EL (cell line): ENCODE measurements at places on chromosomes 12 and 14.

- DNase-seq: no peak
Observed at GRCh38 chr12:1382826-1383225, 211.6 kb downstream of the FBXL14 start.

DNA sequence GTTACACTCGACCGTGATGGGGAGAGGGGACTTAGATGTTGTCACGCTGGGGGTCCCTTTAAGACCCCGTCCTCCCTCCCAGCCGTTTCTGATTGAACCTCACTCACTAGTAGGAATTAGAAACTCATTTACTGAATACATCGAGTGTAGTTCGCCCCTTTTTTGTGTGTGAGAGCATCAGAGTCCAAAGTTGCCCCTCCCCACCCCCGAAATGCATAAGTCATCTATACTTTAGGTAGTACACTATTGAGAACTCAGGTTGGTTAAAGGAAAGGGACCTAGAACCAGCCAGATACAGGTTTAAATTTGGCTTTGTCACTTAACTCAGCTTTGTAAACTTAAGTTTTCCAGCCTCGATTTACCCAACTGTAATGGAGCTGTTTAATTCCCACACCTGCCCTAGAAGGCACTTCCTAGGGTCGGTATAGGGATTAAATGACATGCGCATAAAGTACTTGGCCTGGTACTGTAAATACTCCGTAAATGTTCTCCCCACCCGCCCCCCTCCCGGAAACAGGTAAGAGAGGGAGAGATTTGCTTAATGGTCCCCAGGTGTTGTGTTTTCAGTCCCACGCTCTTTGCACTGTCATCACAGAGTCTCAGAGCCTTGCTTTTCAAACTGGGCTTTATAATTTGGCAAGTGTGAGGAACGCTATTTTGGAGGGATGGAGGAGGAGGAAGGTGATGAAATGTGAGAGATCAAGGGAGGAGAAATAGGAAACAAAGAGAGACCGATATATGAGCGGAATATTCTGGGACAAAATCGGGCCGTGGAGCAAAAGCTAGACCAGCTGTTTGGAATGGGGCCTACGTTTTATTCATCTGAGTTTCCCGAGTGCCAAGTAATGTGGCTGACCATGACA is 897 bp downstream of the SUDS3 start:
- no peak for DNase-seq

DNA sequence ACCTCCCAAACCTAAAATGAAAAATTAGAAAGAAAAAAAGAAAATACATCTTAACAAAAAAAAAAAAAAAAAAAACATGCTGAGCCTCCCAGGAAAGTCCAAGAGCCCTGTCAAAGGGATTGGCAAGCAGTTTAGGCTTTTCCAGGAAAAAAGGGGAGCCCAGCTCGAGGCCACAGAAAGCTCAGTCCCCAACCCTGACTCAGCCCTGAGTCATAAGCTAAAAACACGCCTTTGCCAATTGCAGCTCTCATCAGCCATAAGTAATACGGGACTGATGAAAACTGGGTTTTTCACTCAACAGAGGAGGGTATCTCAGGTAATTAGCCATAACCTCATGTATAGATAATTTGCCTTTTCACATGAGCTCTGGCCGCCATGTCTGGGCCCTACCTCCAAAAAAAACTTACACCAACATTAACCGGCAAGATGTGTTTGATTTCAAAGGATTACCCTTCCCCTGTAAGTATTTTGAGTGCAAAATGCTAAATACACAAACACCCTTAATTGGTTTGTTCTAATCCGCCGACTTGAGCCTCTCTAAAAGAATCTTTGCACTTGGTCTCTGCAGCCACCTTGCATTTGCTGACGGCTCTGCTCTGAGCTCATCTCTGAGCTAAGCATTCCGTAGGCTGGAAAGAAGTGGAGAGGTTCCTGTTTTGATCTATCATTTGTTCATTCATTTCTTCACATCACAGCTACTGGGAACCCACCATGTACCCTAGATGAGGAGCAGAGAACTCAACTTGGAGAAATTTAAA is 319.2 kb downstream of the BCL11B start:
- no peak for DNase-seq

DNA sequence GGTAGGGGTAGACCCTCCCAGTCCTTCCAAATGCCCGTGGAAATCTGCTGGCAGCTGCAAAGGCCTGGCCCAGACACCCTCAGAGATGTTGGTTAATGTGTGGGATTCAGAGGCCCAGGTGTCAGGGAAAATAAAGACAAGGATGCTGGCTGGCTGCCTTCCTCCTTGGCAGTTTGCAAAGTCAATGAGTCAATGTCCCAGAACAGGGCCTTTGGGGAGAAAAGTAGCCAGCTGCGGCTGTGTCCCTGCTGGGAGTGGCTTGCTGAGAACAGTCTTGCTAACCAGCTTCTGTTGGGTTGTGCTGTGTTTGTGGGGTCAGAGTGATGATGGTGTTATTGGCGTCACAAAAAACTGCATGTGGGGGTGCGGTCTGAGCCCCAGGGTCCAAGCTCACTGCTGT is 29.2 kb downstream of the GLRX5 start:
- DNase-seq: no peak

- peak; percentile 89 for DNase-seq
Observed at GRCh38 chr12:57047981-57048380, 1.9 kb downstream of the MYO1A start.

DNA sequence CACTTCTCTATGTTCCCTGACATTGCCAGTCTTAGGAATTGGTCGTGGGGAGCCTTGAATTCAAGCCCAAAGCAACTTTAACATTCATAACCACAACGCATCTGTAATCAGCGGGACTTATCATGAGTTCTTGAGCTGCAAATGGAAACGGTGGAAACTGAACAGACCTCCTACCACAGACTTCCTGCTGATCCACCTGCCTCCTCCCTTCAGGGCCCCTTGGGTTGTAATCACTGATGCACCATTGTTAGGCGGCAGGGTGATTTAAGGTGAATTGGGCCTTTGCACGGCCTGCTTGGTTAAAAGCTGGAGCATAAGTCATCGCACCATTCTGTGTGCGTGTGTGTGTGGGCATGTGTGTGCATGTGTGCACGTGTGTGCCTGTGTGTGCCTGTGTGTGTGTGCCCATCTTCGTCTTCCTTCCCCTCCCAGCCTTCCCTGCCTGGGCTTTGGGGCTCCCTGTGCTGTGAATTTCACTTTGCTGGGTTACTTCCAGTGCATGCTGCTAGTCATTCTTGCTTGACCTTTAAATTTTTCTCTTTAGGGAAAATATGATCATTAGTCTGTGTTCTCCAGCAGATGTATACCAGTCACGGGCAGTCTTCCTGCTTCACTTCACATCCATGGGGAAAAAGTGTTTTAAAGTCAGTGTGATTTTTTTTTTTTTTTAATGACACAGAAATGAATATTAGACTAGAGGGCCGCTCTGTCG is 29.1 kb downstream of the CHST11 start:
- no peak for DNase-seq

GRCh38 chr14:72618424-72618823 is 275.5 kb downstream of the DPF3 start:
- no peak for DNase-seq

DNA sequence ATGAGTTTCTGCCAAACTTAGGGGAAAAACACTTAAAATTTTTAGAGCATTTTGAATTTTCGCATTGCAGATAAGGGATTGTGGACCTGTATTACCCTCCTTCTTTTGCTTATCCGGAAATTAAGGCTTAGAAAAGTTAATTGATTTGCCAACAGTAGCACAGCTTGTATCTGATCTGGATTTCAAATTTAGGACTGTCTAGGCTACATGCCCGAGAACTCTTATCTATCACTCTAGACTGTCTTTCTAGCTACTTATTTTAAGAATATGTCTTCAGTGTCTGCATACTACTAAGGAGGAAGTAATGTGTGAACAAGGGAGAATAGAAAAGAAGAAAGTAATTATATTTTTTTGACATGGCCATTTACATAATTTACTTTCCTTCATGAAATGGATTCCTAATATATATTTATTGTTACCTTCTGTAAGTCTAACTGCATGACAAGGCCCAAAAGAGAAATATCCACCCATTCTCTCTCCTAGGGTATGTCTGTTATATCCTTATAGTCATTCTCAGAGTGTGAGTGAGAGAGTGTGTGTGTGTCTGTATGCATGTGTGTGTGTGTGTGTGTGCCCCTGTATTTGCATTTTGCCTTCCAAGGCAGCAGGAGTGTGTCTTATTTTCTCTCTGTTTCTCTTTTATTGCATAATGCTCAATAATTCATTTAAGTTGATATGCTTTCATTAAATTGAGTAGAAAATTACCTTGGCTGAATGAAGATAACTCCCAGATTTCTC is 132.1 kb downstream of the SLC5A8 start:
- DNase-seq: no peak

DNA sequence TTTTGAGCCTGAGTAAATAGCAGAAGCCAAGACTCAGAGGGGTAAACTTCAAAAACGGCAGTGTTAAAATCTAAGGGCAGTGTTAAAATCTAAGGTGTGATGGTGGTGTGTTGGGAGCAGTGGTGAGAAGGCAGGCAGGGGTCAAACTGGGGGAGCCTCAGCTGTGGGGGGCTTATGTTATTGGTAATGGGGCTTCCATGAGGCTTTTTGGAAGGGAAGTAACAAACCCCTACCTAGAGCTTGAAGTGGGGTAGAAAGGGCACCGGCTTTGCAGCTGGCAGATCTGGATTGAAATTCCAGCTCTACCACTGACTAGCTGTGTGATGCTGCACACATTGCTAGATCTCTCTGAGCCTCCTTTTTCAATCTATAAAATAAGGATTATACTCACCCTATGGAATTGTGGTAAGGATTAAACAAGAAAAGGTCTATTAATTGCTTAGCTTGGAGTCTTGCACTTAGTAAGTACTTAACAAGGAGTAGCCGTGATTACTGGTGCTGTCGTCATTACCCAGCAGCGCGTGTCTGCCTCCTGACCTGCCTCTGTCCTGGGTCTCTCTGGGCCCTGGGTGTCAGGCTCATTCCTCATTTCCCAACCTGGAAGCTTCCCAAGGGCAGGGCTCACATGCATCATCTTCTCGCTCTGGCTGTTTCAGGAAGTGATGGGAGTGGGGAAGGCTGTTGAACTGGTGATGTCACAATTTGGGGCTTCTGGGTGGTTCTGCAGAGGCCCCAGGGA is 18.5 kb upstream of the KRT80 start:
- peak; percentile 89 for DNase-seq

GRCh38 chr14:66395300-66395699 is 90.9 kb upstream of the CCDC196 start:
- DNase-seq: no peak

DNA sequence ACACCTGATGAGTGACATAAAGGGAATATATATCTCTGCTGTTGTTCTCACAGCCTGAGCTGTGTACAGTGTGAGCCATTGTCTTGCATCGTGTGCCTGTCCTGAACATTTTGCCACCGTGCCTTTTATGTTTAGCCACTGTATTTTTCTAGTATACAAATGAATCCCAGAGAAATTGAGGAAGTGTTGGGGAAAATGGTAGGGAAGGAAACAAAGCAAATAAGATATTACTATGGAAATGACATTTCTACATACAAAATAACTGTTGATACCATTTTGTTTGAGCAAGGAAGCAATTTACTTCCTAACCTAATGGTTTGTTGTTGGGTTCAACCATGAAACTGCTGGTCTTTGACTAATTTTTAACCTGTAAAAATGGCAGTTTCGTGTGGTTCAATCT is 5.5 kb downstream of the PSMA6 start:
- no peak for DNase-seq

DNA sequence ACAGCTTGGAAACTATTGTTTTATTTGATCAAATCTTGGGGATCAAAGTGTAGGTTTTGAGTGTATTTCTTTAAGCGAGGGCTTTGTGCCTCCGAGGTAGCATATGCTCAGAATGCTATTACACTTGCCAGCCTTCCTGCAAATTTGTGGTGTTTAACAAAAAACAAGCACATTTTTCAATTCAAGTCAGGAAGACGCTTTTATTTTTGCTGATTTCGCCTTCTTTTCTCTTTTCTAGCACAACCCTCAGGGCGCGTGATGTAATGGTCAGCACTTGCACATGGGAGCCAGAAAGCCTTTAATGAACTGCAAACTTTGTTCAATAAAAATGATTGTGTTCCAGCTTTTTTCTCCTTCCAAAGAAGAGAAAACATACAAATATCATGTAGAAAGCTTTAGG is 466.5 kb downstream of the PRKD1 start:
- DNase-seq: peak; percentile 3

DNA sequence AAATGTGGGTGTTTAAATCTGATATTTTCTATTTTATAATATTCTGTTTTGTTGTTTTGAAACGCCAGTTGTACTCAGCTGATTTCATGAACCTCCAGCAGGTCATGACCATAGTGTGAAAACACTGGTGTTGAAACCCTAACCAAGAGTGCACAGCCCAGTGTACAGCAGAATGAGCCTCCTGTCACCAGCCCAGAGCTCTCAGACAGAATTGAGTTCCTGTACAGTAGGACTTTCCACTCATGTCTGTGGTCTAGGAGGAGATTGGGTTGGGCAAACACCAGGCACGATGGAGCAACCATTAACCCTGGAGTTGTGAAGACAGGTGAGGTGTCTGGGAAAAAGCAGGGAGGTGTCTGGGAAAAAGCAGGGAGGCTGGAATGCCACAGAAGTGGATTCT is 908.8 kb downstream of the VRK1 start:
- DNase-seq: no peak

GRCh38 chr12:45575417-45575816 is 154.1 kb upstream of the ARID2 start:
- DNase-seq: no peak

DNA sequence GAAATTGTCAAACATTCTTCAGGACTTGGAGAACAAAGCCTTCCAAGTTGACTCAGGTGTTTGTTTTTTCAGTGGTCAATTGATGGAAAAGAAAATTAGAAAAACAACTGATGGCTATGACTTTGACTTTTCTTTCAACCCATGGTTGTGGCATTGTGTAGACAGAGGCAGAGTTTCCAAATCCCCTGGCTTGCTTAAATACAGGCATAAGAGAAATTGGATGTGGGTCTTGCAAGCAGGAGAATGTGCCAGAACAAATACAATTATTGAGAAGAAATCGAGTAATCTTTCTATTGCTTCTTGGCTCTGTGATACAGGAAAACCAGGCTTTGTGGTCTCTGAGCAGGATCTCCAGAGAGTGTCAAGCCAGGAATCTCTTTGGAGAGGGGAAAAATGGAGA is 40.9 kb upstream of the FRMD6 start:
- no peak for DNase-seq

GRCh38 chr12:14239350-14239934 is 126.0 kb upstream of the ATF7IP start:
- peak; percentile 58 for DNase-seq

DNA sequence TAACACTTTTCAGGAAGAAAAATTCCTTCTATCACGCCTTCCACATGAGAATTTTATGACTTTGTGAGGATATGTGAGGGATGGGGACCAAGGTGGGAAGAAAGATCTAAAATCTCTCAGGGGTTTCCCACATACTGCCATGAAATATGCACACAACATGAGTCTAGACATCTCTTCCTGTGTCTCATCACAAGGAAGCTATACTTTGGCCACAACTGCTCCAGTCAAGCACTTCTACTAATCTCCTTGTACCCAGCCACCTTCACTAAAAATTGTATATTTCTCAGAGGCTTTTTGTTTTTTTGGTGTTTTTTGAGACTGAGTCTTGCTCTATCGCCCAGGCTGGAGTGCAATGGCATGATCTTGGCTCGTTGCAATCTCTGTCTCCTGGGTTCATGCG is 3.2 kb downstream of the OSBPL8 start:
- no peak for DNase-seq
